Activated CD4-positive, alpha-beta T cell treated with anti-CD3 and anti-CD28 coated beads, Interleukin-2, amount 50 U/mL, for 4 hours (primary cell): ENCODE measurements at places on chromosomes 3 and 15.

GRCh38 chr3:54122324-54123002, at the start of gene CACNA2D3:
Gene CACNA2D3 (plus strand): TSS chr3:54122552.
- DNase-seq: no peak

- no peak for DNase-seq
These were observed 68.0 kb downstream of the SLTM start for GRCh38 chr15:58865425-58865880.

DNA sequence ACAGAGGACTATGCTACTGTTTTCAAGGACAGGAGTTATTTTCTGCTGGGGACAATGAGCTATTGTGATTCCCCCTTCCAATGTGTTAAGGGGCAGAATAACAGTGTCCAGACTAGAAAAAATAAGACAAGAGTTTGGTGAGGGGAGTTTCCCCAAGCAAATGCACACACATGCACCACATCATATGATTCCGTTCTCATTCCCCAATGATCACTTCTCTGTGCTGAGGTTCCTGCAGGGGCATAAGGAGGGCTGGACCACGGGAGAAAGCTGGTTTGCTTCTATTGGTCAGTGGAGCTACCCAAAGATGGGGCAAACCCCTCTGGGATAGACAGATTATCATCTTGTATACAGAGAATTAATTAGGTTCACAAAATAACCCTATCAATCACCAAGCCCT, 80.6 kb downstream of the RBPMS2 start:
- DNase-seq: no peak

- DNase-seq: no peak
These were observed 45.5 kb upstream of the PRR23E start for GRCh38 chr3:127147291-127147885.

- DNase-seq: peak; percentile 12
These were observed 475 bp downstream of the EIF4E3 start for GRCh38 chr3:71724584-71725270.

GRCh38 chr3:132325634-132326033, 8.4 kb downstream of the ACP3 start:
- no peak for DNase-seq

GRCh38 chr15:72319360-72319984, 485 bp downstream of the CELF6 start:
- peak; percentile 16 for DNase-seq

GRCh38 chr3:126807795-126808194, 103.8 kb downstream of the CHCHD6 start:
- no peak for DNase-seq

- DNase-seq: no peak
These were observed 19.2 kb upstream of the SYNM start for GRCh38 chr15:99085413-99086326.

DNA sequence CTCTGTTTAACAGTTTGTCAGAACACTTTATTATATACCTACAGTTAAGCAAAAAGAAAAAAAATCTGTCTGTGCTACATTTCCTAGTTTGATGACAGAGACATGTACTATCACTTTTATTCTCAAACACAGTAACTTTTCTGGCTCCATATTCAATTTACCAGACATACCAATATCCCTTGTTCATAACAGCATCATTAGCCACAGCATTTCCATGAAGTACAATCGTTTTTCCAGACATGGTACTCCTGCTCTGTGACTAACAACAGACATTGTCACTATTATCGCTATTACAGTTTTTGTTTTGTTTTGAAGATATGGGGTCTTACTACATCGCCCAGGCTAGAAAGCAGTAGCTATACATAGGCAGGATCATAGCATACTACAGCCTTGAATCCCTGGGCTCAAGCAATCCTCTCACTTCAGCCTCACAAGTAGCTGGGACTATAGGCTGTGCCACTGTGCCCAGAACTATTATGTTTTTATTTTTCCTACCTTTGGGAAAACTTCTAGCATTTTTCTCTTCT, 14.5 kb downstream of the TFDP2 start:
- DNase-seq: no peak

DNA sequence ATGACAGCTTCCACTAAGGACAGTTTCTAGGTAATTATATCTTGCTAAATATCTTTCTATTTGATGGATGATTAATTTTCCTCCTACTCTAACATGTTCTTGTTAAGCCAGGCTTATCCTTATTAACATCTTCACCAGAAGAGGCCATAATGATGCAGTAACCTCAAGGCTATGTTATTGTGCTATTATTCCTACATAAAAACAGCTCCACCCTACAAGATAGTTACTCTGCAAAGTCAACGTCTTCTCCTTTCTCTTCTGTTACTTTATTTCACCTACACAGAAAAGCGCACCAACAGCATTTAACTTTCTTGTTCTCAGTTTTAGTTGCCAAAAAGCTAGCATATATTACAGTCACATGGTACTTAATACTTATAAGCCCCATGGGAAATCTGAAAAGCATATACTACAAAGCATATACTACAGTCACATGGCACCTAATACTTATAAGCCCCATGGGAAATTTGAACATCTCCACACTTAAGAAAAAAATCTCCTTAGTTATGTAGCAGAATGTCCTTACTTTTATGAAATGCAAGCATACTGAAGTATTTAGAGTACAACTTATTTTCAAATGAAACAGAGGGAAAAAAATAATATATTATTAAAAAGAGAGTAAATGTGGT, 13.4 kb downstream of the ADAM10 start:
- no peak for DNase-seq

- no peak for DNase-seq
These were observed 10.9 kb downstream of the ACSBG1 start for GRCh38 chr15:78223396-78224022.

- no peak for DNase-seq
These were observed 479.3 kb downstream of the EPHA3 start for GRCh38 chr3:89586676-89587075.

- no peak for DNase-seq
These were observed 556.3 kb upstream of the TBL1XR1 start for GRCh38 chr3:177753451-177754155.

GRCh38 chr3:167705840-167706239, 28.9 kb downstream of the PDCD10 start:
- DNase-seq: no peak

DNA sequence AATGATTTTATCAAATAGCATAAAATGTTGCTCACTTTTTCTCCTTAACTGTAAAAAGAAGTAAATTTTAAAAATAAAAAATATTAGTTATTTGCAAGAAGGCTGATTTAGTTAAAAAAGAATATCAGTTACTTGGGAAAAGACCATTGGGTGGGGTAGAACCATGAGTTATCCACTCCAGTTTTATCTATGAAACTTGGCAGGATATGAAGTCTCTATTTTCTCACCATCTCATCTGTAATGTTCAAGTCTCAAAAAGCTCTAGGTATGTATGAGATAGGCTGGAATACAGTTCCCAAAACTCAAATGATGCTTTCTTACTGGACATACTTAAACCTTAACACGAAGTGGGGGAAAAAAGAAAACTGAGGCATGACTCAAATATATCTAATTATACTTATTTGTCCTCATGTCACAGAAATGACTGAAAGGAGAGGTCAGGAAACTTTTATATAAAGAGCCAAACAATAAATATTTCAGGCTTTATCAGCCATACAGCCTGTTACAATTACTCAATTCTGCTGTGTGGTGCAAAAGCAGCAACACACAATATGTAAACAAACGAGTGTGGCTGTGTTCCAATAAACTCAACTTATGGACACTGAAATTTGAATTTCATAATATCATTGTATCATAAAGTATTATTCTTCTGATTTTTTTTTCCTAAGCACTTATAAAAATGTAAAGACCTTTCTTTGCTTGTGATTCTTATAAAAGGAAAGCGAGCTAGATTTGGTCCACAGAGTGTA, 131.8 kb downstream of the TBL1XR1 start:
- DNase-seq: no peak

- DNase-seq: no peak
These were observed 8.1 kb upstream of the DLG1 start for GRCh38 chr3:197306374-197307086.

DNA sequence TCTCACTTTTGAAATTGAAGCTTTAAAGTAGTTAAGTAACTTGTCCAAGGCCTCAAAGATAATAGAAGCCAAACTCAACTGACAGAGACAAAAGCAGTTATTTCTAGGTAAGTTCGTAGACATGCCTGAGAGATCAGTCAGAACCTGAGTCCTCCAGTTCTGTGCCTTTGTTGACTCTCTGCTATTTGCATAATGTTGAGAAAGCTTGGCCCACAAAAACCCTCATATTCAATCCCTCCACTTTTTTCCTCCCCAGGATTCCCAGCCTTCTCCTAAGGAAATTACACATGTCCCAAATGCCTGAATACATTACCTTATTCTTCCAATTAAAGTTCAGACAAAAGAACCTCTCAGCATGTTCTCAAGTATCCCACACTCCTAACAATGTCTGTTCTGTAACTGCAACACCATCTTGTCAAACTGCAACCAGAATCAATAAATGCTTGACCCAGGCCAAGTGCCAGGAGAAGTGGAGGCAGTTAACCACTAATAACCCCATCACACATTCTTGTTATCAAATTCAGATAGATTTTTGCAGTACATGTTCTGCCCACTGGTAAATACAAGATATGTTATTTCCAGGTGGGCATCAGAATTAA, 217.8 kb downstream of the LRRC3B start:
- DNase-seq: no peak

GRCh38 chr15:94234300-94234699, 2.9 kb downstream of the MCTP2 start:
- no peak for DNase-seq

DNA sequence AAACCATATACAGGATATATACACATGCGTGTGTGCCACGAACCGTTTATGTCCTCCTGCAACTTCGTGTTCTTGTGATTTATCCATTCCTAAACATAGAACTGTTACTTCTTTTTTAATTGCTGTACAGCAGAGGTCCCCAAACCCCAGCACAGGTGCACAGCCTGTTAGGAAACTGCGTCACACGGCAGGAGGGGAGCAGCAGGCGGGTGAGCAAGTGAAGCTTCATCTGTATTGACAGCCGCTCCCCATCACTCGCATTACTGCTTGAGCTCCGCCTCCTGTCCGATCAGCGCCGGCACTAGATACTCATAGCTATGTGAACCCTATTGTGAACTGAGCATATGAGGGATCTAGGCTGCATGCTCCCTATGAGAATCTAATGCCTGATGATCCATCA, 34.9 kb upstream of the NRROS start:
- DNase-seq: peak; percentile 58

DNA sequence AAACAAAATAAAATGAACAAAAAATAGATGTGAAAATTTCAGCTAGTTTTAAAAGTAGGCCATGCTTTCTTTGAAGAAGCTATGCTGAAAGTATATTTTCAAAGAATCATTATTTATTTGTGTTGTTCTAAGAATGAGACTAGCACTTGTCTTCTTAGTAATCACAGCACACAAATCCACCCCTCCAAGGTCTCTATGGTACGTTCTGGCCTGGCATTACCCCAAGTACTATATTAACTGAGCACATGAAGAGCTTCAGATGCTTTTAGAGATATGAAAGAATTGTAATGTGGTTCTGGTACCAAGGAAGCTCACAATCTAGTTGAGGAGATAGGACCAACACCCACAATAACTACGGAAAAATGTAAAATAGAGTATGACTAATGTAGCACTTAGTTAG, 416.5 kb downstream of the PLCL2 start:
- no peak for DNase-seq

GRCh38 chr15:71448688-71449114, 333.4 kb downstream of the THSD4 start:
- no peak for DNase-seq

- no peak for DNase-seq
These were observed 56.8 kb upstream of the ICE2 start for GRCh38 chr15:60535743-60536142.

DNA sequence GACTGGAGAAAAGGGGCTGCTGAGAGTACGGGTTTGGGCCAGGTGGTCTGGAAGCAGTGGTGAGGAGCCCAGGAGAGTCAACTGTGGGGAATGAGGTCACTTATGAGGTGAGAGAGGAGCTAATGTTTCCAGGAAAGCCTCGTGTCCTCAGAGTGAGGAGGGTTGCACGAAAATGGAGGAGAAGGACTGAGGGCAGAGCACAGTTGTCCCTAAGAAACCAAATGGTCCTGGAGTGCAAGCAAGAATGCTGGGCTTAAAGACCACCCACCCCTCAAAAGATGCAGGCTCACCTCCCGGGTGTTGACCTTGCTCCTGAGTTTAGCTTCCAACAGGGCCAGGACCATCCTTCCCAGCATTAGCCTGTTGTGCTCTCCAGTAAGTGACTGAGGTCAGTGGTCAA, 133.2 kb downstream of the PDE8A start:
- DNase-seq: no peak

- DNase-seq: no peak
These were observed 243.5 kb upstream of the MANF start for GRCh38 chr3:51141573-51141972.

GRCh38 chr3:183503746-183504145, 51.8 kb downstream of the KLHL6 start:
- DNase-seq: no peak

- DNase-seq: peak; percentile 10
These were observed 24.2 kb downstream of the PXYLP1 start for GRCh38 chr3:141255846-141256261.

DNA sequence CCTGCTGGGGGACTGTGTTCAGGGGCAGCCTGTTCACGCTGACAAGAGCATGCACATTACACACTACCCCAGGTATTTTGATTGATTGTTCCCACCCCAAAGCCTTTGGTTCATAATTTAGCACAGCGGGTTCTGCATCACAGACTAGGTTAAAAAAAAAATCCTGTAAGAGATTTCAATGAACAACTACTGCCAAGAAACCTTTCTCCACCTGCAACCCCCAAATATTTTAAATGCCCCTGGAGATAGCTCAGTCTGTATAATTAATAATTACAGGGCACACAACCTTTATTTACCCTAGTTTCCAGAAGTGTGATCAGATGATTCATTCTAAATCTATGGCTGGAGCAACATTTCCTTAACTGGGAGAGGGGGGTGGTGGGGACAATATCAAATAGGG, 87.6 kb downstream of the NR2F2 start:
- no peak for DNase-seq

- no peak for DNase-seq
These were observed 337.6 kb downstream of the EFHB start for GRCh38 chr3:19596408-19596807.

GRCh38 chr3:159840703-159841299, 147.8 kb upstream of the IL12A start:
- no peak for DNase-seq
